Stomach (tissue), 19 donors: ENCODE measurements at places on chromosomes 3 and 15. TPM values are rescaled to one million over a fixed set of nuclear protein-coding genes. Genes with fewer than 3 reads are reported as not detected.

DNA sequence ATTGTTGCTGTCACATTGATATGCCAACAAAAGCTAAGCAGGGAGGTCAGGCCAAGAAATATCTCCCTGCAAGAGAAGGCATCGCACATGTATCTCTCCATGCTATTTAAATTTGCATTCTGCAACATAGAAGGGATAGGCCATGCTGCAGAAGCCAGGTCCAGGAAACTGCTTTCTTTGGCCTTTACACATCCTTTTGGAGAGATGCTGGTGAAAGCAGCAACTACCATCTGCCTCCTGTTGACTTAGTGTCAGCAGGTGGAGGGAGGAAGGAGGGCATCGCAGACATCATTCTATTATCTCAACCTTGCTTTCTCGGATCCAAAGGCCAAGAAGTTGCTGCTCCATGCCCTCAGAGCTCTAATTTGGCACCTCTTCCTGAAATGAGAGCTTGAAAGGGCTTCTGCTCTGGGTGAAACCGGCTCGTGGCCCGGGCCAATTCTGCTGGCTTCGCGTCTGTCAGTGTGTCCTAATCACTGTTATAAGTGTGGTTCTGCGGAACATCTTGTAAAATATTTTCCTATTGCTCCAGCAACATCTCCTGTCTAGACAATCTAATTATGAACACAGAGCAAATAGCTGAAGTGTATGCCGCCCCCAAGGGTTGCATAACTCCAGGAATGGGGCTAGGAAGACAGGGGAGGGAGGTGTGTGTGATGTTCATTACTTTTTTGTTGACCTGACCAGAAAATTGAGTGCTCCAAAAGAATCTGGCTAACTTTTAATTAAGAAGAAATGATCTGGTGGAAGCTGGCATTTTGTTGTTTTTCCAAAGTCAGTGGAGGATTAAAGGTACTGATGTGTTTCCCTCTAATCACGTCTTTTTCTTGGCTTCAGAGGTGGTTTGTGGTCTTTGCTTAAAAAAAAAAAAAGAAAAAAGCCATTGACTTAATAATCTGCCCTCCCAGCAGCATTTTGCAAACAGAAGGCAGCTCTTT is 89.1 kb downstream of the TPRG1 start:
- H3K27ac ChIP-seq = no peak overlapping the region
- no peaks in the 10 kb centered on the region for H3K27me3 ChIP-seq
- H3K4me1 ChIP-seq = no peaks in the 10 kb centered on the region
- DNase-seq = no peak
- no peaks in the 10 kb centered on the region for H3K36me3 ChIP-seq

Gene NIT2
- polyA plus RNA-seq = 24.1 TPM

Gene CHRNB4
- polyA plus RNA-seq = not detected

DNA sequence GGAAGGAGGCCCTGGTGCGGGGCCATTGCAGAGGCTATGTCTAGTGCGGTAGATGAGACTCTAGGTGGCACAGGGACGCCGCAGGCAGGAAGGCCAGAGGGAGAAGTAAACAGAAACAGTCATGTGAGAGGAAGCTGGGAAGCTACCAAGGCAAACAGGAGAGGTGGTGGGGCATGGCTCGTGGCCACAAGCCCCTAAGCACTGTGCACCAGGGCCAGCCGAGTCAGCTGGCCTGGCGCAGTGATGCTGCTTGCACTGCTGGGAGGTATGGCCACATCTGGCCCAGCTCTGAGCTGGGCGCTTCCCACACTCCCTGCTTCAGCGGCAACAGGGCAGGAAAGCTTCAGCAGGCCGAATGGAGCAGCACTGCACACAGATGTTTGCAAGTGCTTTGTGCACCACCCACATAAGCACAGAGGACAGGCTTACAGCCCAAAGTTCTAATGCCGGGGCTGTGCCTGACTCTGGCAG is 76.6 kb downstream of the SRGAP3 start:
- peak overlapping the region; percentile 7 for H3K27ac ChIP-seq
- H3K27me3 ChIP-seq = no peaks in the 10 kb centered on the region
- H3K36me3 ChIP-seq = no peaks in the 10 kb centered on the region
- peak; percentile 55 for DNase-seq

DNA sequence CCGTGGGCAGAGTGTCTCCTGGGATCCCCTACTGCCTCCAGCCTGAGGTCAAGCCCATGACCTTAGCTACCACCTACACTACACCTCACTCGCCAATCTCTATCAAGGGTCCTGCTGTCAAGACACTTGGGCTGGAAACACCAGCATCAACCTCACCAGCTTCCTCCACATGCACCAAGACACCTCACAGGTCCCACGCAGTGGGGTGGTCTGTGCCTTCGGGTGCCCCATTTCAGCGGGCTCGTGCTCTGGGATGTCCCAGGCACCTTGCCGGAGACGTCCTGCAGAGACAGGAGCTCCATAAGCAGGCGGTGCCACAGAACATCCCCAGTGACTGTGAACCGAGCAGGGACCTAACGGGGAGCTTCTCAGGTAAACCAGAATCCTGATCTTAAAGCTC is 20.0 kb downstream of the CYFIP1 start:
- no peak for DNase-seq
- H3K27ac ChIP-seq = no peak overlapping the region
- H3K36me3 ChIP-seq = no peaks in the 10 kb centered on the region
- no peaks in the 10 kb centered on the region for H3K27me3 ChIP-seq

DNA sequence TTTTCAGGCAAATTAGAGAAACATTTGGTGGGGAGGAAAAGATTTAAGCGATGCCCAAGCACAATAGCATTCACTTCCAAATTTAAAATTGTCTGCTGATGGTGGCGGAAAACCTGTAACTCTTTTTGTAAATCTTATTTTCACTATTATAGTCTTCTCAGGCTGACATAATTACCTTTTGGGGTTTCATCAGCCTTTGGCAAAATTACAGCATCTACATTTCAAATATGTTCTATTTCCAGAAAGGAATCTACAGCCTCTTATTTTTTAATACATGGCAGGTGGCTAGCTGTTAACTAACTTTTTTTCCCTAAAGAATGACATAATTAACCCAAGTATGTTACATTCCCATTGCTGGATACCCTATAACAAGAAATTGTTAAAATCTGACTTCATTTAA is 391.5 kb upstream of the CCDC54 start:
- no peaks in the 10 kb centered on the region for H3K27me3 ChIP-seq
- H3K36me3 ChIP-seq = no peaks in the 10 kb centered on the region
- H3K4me1 ChIP-seq = no peaks in the 10 kb centered on the region
